ENCODE measurements at places on chromosomes 11 and 22. TPM values are rescaled to one million over a fixed set of nuclear protein-coding genes. Genes with fewer than 3 reads are reported as not detected.
A peak's percentile ranks its signal among the peaks of the same experiment; 100 is the strongest.

DNA sequence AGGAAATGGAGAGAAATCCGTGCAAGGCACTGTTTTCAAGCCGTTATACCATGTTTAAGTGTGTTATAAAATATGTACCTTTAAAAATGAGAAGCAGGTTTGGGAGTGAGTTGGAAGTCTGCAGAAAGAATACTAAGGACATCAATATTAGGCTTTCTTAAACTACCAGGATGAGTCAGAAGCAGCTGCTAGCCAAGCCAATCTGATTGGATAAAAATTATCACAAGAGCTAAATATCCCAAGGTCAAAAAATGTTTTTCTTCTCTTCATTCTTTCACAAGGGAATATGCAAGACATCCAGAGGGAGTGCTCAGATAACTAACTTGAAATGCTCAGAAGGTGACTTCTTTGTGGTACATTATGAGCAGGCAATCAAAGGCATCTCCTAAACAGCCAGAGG lies 19.3 kb upstream of the CKAP5 start:
- no peak for DNase-seq

GGT5 gene
- polyA plus RNA-seq = not detected

DNA sequence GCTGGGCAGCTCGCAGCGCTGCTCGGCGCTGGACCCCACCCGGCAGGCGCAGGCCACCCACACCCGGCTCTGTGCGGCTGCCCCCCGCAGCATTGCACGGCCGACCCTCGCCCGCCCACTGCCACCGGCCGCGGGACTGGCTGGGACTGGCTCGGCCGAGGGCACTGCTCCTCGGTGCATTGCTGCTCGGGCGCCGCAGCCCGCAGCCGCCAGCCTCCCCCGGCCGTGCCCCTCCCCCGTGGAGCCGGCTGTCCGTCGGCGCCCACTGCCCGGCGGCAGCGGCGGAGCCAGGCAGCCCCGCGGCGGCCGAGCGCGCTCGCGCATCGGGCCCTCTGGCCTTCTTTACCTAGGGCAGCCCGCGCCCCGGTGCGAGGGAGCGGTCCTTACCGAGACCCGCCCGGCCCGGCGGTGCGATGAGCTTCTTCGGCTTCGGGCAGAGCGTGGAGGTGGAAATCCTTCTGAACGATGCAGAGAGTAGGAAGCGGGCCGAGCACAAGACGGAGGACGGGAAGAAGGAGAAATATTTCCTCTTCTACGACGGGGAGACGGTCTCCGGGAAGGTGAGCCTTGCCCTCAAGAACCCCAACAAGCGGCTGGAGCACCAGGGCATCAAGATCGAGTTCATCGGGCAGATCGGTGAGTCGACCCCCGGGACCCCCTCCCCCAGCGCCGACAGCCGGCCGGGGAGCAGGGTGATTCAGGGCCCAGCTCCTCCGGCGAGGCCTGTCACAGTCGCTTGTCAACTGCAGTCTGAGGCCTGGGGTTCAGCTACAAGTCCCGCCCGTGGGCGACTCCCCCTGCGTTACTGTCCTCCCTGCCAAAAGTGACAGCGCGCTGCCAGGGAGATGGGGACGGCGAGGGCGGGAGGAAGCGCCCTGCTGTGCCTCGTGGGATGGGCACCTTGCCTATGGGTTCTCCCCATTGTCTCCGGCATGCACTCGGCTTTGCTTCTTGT lies 516 bp downstream of the VPS26B start:
- DNase-seq = peak; percentile 34

- DNase-seq = no peak
These were observed 21.0 kb upstream of the PRAME start for GRCh38 chr22:22579869-22580604.

DNA sequence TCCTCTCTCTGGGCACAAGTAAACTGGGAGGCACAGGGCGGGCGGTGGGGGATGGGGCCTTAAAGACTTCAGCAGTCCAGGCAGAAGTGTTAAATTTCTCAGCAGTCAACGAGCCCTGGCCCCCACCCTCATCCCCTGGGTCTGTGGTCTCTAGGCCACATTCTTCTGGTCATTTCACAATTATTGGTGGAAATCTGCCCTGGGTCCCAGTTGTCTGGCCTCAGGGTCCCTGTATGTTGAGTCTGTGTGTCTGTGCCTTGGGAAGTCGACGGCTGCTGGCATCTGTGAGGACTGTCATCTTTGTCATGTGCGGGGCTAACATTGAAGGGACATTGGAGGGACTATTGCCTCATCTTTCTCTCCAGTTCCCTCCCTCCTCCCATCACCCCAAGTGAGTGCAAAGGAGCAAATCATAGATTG lies 1.7 kb downstream of the TSPAN18 start:
- DNase-seq = no peak

PYGM gene
- 0.49 TPM for polyA plus RNA-seq

DNA sequence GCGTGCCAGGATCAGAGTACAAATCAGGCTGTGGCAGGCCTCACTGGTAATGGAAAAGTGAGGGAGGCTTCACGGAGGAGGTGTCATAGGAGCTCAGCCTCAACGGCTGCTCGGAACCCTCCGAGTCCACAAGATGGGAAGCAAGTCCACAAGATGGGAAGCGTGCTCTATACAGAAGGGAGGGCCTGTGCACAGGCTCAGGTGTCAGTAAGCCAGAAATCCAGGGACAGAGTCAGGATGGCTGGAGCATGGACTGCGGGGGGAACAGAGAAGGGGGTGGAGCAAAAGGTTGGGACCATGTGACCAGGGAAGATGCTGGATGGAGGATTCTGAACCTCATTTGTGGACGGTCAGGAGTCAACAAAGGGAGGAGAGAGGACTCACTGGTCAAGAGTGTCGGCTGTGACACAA lies 3.4 kb upstream of the DPP3 start:
- DNase-seq = no peak

MUC2 gene
- not detected for polyA plus RNA-seq

DNA sequence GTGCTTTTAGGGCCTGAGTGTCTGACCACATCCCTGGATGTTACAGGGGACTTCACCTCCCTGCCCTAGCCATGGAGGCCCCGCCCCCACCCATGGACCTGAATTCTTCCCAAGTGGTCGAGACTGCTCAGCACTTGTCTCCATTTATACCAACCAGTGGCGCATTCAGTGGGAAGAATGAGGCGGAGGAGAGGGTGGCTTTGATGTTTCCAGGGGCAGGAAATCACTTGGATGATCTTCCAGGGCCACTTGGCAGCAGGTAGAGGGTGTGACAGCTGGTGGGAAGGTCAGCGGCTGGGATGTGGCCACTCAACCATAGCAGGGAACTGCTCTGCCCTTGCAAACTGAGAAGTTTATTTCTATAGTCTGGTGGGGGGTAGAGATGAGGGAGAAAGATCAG lies 155.1 kb upstream of the BLID start:
- DNase-seq = no peak

GRCh38 chr22:42805998-42806830 lies 50.9 kb downstream of the ARFGAP3 start:
- no peak for DNase-seq

GRCh38 chr22:32222991-32223390 lies 18.1 kb upstream of the RFPL2 start:
- no peak for DNase-seq

DNA sequence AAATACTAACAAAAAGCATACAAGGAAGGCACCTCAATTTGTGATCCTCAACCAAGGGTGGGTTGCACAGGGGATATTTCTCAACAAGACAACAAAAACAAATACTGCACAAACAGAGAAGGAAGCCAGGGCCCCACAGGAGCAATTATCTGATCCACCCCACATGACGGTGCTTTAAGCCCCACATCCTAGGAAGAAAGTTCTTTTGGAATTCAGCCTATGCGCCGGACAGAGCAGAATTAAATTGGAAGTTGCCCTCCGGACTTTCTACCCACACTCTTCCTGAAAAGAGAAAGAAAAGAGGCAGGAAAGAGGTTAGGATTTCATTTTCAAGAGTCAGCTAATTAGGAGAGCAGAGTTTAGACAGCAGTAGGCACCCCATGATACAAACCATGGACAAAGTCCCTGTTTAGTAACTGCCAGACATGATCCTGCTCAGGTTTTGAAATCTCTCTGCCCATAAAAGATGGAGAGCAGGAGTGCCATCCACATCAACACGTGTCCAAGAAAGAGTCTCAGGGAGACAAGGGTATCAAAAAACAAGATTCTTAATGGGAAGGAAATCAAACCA lies 40.6 kb downstream of the OSBP start:
- DNase-seq = no peak

LSP1 gene
- polyA plus RNA-seq = 338 TPM

DNA sequence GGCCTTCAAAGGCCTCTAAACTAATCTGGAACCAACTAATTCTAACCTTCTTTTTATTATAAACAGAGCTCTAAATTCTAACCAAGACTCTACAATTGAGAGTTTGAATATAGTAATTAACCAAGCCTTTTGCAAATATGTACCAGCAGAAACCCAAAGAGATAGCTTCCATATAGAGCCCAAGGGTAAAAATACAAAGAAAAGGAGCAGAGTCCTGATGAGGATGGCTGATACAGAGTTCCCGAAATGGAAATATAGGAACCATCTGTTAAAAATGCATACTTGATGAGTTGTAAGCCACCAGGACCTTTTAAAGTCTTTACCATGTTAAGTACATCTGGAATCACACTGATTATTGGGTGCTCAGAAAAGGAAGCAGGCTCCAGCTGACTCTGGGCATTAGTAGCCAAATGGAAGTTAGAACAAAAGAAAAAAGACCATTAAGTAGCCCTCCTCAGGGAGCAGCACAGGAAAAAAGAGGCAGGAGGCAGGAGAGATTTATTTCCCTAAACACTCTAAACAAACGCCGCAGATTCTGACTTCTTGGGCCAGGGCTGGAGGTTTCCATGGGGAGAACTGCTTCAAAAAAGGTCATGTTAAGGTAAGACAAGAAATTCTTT lies 463.1 kb upstream of the FAT3 start:
- DNase-seq = no peak

OLFML1 gene
- 0.15 TPM for polyA plus RNA-seq

DNA sequence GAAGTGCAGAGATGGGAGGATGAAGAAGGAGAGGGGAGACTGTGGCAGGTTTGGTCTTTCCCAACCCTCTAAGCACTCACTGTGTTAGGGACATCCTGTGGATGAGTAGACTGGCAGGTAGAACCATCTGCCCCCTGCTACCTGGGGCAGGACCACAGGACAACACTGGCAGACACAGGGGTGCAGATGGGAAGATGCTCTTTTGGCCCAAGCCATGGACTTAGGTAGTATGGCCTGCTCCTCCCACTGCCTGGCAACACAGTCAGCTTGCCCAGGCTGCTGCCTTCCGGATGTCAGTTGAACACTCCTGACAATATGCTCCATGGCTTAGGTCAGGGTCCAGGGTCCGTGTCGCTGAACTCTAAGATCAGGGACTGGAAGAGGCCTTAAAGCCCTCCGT lies 140.7 kb upstream of the NAV2 start:
- no peak for DNase-seq

GRCh38 chr22:43136255-43136654 lies 6.9 kb downstream of the MCAT start:
- DNase-seq = peak; percentile 47

- DNase-seq = no peak
These were observed 39.8 kb downstream of the RELT start for GRCh38 chr11:73415854-73416615.

APOA4 gene
- polyA plus RNA-seq = not detected
